Cerebellum (tissue), 4 donors: ENCODE measurements at places on chromosomes 5 and 9. TPM values are rescaled to one million over a fixed set of nuclear protein-coding genes. Genes with fewer than 3 reads are reported as not detected.

The OLFM1 gene
- 68.8 TPM for total RNA-seq

The C1QTNF3 gene
- 52.7 TPM for total RNA-seq

The ECPAS gene
- 89.0 TPM for total RNA-seq

The TAF1L gene
- total RNA-seq: not detected

The QRFP gene
- not detected for total RNA-seq

The DMRT3 gene
- total RNA-seq: not detected

The DMRTA1 gene
- total RNA-seq: 0.91 TPM

The HSPA4 gene
- total RNA-seq: 86.4 TPM

The TERT gene
- not detected for total RNA-seq

The OSMR gene
- 6.8 TPM for total RNA-seq

The LCN10 gene
- total RNA-seq: not detected

The SPATA31D4 gene
- total RNA-seq: not detected

The ADGRD2 gene
- 1.5 TPM for total RNA-seq

The GFI1B gene
- 0.09 TPM for total RNA-seq

The PCA3 gene
- 1.2 TPM for total RNA-seq

The NPDC1 gene
- 24.0 TPM for total RNA-seq

The EQTN gene
- 0.73 TPM for total RNA-seq

The SPDL1 gene
- total RNA-seq: 27.4 TPM

The P4HA2 gene
- 10.1 TPM for total RNA-seq

The TMOD1 gene
- 5.4 TPM for total RNA-seq

The RNF183 gene
- not detected for total RNA-seq

The PFN3 gene
- total RNA-seq: not detected

The LHX3 gene
- total RNA-seq: not detected

The GABRA6 gene
- total RNA-seq: 4.4 TPM

The NIM1K gene
- total RNA-seq: 6.3 TPM

The LIFR gene
- 119 TPM for total RNA-seq

The WNT8A gene
- not detected for total RNA-seq

The NKD2 gene
- 8.0 TPM for total RNA-seq

The BTNL3 gene
- total RNA-seq: 0.09 TPM

The OR1J2 gene
- total RNA-seq: not detected

The OTP gene
- 0.27 TPM for total RNA-seq

The ESM1 gene
- 0.27 TPM for total RNA-seq

The LCN1 gene
- not detected for total RNA-seq

The PAPPA gene
- 0.36 TPM for total RNA-seq

The TMEM267 gene
- total RNA-seq: 9.9 TPM
